ENCODE measurements at places on chromosomes 4 and X.
A peak's percentile ranks its signal among the peaks of the same experiment; 100 is the strongest.

- DNase-seq = no peak
Measured at GRCh38 chrX:132059973-132060540, 37.0 kb downstream of the STK26 start.

GRCh38 chr4:74190919-74191397, 33.0 kb downstream of the MTHFD2L start:
- DNase-seq = no peak

- DNase-seq = no peak
Measured at GRCh38 chrX:122777766-122778165, 406.3 kb upstream of the GRIA3 start.

DNA sequence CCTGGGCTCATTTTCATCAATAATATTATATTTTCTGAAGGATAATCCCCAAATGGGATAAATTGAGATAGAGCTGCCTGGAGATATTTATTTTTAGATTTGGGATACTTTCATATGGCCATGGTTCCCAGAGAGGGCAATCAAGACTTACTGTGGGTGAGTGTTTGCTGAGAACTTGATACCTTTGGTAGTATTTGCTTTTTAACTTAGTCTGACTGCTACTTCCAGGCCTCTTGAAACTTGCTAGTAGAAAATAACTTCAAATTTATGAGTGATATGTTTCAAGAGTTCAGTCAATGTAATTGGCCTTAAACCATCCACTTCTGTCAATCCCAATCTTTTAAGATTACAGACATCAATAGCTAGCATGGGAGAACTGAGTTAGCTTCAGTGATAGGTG, 181.6 kb upstream of the POU3F4 start:
- DNase-seq = no peak

DNA sequence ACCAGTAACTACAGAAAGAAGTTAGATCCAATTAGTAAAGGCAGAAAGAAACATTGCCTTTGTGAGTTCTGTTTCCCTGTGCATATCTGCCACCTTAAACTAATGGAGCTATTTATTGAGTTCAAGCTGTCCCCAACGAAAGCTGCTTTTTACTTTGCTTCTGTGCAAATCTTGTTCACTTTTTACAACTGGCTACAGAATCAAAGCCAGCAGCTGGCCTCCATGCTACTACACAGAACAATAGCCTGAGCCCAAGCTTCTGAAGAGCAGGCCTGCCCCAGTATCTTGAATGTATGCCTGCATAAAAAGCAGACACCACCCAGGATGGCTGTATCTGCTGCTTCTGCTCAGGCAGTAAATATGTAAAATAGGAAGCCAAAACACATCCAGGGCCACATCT, 28.1 kb downstream of the ANK2 start:
- no peak for DNase-seq

DNA sequence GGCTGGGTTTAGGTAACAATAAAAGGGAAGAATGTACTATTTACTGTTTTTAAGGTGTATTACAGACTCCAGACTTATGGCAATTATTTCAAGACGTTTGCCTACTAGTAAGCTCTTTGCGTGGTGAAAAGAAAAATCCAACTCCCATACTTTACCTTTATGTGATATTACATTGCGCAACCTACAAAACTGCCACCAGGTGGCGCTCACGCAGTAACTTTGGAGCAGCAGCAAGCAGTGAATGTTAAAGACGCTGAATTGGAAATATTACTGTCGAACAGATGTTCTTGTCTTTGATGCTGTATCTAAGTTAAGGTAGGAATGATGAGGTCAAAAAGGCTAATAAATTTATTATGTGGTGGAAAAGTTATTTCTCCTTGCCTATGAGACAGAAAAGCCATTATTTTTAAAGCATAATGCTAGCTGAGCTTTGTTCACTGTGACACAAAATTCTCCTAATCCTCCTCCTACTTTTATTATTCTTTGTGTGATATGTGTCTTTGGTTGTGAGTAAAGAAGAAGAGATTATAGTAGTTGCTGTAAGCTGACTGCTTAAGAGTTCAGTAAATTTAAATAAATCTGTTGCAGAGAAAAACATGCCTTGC, 1099.8 kb upstream of the TENM3 start:
- DNase-seq = peak; percentile 37

- DNase-seq = no peak
Measured at GRCh38 chr4:164550989-164551712, 202.8 kb upstream of the SMIM31 start.

DNA sequence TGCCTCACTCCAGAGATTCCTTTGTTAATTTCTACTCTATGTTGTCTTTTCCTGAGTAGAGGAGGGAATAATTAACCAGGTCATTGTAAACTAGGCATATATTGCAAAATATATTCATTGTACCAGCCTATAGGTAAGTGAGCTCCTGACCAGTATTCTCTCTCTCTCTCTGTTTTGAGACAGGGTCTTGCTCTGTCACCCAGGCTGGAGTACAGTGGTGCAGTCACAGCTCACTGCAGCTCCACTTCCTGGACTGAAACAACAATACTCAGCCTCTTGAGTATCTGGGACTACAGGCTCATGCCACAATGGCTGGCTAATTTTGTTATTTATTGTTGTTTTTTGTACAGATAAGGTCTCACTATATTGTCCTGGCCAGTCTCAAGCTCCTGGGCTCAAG, 198.3 kb downstream of the ARAP2 start:
- no peak for DNase-seq

DNA sequence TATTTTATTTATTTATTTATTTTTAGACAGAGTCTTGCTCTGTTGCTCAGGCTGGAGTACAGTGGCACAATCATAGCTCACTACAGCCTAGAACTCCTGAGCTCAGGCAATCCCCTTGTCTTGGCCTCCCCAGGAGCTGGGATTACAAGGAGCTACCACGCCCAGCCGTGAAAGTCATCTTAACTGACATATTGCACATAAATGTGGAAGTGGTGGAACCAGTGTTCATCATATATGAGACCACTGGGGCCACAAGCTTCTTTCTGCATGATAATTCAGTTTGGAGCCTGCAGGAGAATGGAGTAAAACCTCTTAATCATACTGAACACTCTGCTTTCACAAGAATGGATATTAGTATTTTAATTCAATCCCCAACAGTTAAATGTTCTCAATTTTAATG, 12.5 kb upstream of the CTSO start:
- DNase-seq = no peak

DNA sequence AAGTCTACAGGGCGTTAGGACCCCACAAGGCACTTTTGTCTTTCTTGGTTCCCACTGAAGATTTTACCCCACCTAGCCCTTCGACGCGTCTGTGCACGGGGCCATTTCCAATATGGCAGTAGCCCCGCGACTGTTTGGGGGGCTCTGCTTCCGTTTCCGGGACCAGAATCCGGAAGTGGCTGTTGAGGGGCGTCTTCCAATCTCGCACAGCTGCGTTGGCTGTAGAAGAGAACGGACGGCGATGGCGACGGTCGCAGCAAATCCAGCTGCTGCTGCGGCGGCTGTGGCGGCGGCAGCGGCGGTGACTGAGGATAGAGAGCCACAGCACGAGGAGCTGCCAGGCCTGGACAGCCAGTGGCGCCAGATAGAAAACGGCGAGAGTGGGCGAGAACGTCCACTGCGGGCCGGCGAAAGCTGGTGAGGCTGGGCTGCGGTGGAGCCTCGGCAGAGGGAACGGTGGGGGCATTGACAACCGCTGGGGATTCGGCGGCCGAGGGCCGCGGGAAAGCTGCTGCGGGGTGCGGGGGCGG, at the start of gene USP11:
TSS of gene USP11 (plus strand) at position 207 of the 530 bp plus-strand sequence. CDS start at position 242, 35 bp downstream.
- no peak for DNase-seq

DNA sequence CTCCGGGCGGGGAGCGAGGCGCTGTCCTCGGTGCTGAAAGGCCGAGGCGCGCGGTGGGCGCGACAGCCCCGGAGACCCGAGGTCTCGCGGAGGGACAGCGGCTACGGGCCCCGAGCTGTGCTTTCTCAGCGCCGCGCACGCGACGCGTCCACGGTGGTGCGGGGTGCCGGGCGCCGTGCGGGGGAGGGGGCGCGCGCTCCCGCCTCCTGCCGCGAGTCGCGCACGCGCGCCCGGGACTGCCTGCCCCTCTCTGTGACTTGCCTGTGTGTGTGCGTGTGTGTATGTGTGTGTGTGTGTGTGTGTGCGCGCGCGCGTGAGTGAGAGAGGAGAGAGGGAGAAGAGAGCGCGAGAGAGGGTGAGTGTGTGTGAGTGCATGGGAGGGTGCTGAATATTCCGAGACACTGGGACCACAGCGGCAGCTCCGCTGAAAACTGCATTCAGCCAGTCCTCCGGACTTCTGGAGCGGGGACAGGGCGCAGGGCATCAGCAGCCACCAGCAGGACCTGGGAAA, at the start of gene GRIA2:
TSS of gene GRIA2 (plus strand) at position 358 of the 511 bp plus-strand sequence. CDS start 315 bp downstream, outside the sequence.
- DNase-seq = no peak

GRCh38 chr4:40607221-40607620, 22.4 kb downstream of the RBM47 start:
- DNase-seq = no peak

DNA sequence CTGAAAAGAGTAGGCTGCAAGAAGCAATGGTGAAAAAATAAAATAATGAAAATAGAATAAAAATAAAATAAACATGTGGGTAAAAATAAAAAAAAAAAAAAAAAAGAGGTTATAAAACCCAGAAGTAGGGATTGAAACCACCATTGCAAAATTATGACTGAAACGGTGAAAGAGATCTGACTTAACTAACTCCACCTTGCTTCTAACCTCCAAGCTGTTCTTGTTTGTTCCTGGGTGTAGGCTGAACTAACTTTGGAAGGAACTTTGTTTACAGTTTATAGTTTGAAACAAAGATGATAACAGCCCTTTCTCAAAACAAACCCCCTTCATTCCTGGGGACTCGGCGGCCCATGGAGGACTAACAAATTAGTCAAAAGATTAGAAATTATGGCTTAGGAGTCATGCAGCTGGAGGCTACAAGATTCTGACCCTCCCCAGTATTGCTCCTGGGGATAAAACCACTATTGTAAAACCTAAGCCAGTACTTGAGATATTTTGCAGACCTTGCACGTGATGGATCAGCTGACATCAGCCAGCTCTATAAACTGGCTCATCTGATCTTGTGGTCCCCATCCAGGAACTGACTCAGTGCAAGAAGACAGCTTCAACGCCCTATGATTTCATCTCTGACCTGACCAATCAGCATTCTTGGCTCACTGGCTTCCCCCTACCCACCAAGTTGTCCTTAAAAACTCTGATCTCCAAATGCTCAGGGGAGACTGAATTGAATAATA, 30.4 kb downstream of the DDX60L start:
- DNase-seq = peak; percentile 19

DNA sequence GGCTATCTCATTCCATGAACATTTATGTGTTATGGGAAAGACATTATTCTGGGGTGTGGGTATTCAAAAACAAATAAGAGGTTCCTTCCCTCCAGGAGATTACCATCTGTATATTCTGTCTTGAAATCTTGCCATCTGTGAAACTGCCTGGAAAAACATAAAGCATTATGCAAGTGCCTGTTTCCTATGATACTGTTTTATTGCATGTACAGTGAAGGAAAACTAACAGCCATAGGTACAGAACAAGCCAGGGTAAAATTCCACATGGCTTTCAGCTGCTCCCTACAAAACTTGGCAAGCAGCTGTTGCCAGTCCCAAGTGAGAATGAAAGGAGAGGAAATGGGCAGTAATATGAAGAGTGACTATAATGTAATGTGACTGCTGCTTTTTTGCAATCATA, 136.0 kb downstream of the GUCY2F start:
- DNase-seq = no peak

DNA sequence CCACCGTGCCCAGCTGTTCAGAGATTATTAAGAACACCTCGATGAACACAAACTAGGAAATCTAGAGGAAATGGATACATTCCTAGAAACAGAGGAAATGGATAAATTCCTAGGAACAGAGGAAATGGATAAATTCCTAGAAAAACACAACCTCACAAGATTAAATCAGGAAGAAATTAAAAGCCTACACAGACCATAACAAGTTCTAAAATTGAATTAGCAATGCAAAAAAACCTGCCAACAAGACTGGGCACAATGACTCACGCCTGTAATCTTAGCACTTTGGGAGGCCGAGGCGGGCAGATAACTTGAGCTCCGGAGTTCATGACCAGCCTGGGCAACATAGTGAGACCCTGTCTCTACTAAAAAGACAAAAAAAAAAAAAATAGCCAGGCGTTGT, 13.1 kb upstream of the IDS start:
- DNase-seq = no peak

- no peak for DNase-seq
Measured at GRCh38 chr4:42278709-42279324, 118.5 kb upstream of the SHISA3 start.

- DNase-seq = no peak
Measured at GRCh38 chrX:107731831-107732502, 43.6 kb downstream of the TSC22D3 start.

- no peak for DNase-seq
Measured at GRCh38 chrX:8851231-8851886, 50.2 kb upstream of the FAM9A start.

GRCh38 chr4:118888666-118889311, at the start of gene SYNPO2:
Gene SYNPO2, plus strand, starts transcription at chr4:118888854. Its CDS starts 183 bp downstream, at chr4:118889037.
- DNase-seq = peak; percentile 63

DNA sequence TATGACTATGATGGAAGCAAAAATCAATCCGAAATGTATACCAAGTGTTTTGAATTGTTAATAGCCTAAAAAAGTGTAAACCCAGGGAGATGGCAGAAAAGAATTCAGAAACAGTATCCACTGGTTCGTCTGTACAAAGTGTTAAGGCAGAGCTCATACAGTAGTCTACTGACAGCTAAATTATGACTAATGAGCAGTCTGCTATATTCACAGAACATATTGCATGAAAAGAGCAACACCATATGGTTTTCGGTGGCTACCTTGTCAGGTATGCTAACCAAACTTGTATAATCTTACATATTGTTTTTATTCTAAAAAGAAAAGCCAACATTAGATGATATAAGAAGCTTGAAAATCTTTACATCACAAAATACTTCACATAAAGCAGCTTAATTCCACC, 18.5 kb downstream of the EPHA5 start:
- no peak for DNase-seq
